Ureter (tissue), 1 donor: ENCODE measurements at places on chromosomes 16 and 17. TPM values are rescaled to one million over a fixed set of nuclear protein-coding genes. Genes with fewer than 3 reads are reported as not detected.

GJD3 gene
- total RNA-seq: 2.0 TPM

MRPS23 gene
- 37.5 TPM for total RNA-seq

GJC1 gene
- 44.0 TPM for total RNA-seq

MIS12 gene
- 17.7 TPM for total RNA-seq

NLRC3 gene
- 3.0 TPM for total RNA-seq

BAHCC1 gene
- total RNA-seq: 23.7 TPM

TBC1D26 gene
- 0.47 TPM for total RNA-seq

SPAG5 gene
- total RNA-seq: 8.5 TPM
